Activated CD4-positive, alpha-beta memory T cell treated with anti-CD3 and anti-CD28 coated beads for 36 hours (primary cell): ENCODE measurements at places on chromosomes 1 and 21.

- DNase-seq = no peak
These were observed 117.7 kb upstream of the DSCAM start for GRCh38 chr21:40964691-40965090.

DNA sequence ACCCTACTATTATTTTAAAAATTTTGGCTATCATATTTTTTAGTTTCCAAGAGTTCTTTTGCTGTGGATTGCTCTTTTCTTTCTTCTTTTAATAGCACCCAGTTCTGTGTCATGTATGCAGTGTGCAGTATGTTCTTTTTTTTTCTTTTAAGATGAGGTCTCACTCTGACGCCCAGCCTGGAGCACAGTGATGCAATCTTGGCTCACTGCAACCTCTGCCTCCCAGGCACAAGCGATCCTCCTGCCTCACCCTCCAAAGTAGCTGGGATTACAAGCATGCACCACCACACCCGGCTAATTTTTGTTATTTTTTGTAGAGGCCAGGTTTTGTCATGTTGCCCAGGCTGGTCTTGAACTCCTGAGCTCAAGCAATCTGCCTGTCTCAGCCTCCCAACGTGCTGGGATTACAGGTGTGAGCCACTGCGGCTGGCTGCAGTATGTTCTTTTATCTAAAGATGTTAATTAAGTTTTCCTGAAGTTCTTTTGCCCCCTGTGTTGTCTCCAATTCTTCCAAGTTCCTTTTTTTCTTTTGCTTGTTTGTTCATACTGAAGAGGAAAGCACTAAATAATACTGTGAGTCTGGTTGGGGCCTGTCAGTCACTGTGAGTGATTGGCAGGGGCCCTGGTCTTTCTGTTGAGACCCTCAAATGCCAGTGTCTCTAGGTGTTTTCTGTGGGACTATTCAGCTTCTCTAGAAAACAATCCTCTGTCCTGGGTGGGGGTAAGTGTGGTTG is 17.5 kb upstream of the TTC22 start:
- DNase-seq = no peak

GRCh38 chr1:53348486-53349368 is 20.9 kb upstream of the LRP8 start:
- DNase-seq = peak; percentile 6

DNA sequence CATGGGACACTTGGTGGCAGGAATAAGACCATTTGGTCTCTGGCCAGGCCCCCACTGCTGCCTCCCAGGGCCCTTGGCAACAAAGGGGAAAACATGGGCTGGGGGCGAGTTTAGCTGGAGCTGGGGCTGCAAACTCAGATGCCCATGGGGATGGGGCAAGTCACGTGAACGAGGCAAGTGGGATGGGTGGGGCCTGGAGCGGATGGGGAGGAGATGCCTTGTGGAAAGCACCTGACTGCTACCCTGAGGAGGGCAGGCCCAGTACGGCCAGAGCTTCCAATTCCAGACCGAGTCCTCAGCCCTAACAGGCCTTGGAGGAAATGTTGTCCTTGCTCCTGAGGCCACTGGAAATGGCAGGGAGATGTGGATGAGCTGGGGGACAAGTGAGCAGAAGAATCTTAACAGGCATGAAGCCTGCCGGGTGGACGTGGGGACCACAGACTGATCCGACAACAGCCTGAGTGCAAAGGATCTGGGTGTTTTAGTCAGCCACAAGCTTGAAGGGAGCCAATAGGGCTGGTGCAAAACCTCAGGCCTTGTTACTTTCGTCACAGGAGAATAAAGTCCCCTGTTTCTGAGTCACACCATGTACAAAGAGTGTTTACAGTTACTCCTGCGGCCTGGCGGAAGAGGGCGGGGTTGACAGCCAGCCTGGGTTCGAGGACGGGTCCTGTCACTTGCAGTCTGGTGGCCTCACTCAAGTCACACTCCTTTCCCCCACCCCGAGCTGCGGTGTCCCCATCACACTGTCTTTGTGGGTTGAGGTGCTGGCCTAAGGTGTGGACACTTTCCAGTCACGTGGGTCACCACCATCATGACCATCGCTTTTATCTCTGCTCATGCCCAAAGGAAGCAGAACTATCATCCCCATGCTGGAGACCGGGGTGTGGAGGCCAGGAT is 19.1 kb downstream of the RUNX3 start:
- peak; percentile 87 for DNase-seq

GRCh38 chr21:45517249-45518065 is 24.8 kb downstream of the SLC19A1 start:
- DNase-seq = peak; percentile 57

DNA sequence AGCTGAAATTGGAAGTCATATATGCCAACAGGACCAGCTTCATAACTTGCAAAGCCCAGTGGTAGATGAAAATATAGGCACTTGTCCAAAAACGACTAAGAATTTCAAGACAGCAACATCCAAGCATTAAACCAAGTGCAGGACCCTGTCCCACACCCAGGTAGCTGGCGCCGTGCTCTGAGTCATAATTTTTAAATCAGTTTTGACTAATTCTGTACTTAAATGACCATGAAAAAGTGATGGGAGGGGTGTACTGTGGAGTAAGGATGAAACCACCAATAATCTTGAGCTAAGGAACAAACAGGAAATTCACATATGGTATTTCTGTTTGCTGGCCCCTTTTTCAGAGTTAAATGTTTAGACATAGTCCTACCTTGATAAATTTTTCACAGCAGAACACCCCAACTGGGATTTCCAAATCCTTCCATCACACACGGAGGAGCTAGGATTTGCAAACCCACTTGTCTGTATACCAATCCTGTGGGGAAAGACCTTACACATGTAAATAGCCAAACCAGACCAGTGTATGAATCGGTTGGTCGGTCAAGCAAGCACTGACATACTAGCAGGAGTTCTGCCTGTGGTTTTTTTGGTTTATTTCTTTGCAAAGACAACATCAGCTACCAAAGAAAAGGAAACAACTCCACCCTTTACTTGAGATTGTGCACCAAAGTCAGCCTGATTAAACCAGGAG is 235.7 kb upstream of the RAB4A start:
- peak; percentile 33 for DNase-seq

- peak; percentile 40 for DNase-seq
These were observed 392.8 kb upstream of the CAMK1G start for GRCh38 chr1:209190591-209191261.

- DNase-seq = no peak
These were observed 301 bp upstream of the NUDT17 start for GRCh38 chr1:145845144-145845513.

DNA sequence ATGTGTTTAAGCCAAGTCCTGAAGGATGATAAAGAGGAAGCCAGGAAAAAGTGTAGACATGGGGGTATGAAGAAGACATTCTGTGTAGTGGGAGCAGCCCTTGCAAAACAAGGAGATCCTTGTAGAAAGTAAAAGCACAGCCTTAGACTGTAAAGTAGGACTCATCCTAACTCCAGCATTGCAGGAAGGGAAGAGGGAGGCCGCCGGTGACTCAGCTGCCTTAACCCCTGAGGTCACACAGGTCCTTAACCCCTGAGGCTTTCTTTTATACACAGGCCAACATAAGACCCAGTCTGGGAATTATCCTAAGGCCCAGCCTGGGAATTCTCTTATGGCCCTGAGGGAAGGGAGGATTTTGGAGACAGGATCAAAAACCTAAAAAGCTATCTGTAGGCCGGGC is 18.0 kb downstream of the PGM1 start:
- DNase-seq = no peak

DNA sequence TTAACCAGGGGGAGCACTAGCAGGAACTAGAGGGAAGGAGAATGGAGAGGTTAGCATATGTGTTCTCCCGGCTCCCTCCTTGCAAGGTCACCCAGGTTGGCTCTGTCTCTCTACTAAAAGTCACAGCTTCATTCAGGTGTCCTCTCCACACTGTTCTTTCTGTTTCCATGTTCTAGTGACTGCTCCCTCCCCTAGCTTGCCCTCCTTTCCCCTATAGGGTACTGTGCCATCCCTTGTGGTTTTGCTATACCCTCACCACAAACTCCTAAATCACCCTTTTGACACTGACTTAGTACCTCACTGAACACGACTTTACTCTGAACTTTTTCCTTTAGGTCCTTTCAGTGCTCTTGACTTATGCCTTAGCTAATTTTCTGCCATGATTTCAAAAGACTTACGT is 389.3 kb downstream of the ST6GALNAC3 start:
- no peak for DNase-seq

GRCh38 chr1:115790846-115791245 is 22.3 kb upstream of the CASQ2 start:
- DNase-seq = no peak

GRCh38 chr1:198575798-198576641 is 35.5 kb upstream of the ATP6V1G3 start:
- DNase-seq = no peak
